ENCODE measurements at places on chromosomes 5 and 9.

GRCh38 chr9:83342006-83342405 lies 196.2 kb downstream of the FRMD3 start:
- DNase-seq = no peak

DNA sequence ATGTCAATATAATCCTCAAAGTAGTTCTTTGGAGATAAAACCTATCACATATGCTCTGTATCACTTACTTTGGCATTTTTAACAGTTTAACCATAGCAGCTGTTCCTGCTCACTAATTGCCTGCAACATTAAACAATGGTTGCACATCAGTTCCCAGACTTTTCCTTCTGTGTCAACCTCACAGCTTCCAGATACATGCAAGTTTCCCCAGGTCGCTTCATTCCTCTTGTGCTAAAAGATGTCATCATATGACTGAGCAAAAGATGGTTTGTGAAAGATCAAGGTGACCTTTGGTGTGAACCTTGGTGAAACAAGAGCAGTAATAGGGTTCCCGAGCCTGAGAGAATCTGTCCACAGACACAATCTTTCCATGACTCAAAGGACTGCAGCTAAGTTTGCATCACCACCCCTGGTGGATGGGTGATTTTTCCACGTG lies 500.4 kb upstream of the PAPPA start:
- no peak for DNase-seq

DNA sequence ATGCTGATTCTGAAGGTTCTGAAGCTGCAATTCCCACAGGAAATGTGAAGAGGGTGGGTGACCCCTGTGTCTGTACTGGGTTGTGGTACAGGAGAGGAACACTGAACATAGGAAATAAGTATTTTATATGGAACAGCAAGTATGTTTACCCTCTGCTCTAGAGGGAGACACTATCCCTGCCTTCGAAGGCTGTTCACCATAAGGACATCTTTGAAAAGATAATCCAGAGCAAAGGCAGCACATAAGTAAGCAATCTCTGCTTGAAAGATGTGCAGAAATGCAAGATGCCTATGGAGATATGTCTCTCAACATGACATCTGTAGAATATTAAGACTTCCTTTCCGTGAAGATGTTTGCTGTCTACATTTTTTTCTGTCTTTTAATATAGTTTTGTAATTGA lies 184.4 kb upstream of the EFNA5 start:
- no peak for DNase-seq

- DNase-seq = no peak
Observed at GRCh38 chr9:36991516-36992134, 42.4 kb downstream of the PAX5 start.

DNA sequence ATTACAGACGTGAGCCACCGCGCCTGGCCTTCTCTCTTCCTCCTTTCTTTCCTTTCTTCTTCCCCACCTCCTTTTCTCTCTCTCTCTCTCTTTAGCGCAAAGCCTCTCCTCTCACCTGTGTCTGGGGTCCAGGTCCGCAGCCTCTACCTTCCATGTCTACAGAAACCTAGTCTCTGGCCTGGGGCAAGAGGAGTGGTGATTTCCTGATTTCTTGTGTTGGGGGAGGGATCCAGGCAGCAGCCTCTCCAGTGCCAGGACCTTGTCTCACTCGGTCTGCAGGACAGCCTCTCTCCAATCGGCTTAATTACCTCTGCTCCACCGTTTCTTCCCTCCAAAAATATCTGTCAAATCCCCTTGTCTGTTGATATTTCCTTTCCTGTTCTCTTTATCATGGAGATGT lies 16.1 kb upstream of the FAM120A start:
- no peak for DNase-seq

DNA sequence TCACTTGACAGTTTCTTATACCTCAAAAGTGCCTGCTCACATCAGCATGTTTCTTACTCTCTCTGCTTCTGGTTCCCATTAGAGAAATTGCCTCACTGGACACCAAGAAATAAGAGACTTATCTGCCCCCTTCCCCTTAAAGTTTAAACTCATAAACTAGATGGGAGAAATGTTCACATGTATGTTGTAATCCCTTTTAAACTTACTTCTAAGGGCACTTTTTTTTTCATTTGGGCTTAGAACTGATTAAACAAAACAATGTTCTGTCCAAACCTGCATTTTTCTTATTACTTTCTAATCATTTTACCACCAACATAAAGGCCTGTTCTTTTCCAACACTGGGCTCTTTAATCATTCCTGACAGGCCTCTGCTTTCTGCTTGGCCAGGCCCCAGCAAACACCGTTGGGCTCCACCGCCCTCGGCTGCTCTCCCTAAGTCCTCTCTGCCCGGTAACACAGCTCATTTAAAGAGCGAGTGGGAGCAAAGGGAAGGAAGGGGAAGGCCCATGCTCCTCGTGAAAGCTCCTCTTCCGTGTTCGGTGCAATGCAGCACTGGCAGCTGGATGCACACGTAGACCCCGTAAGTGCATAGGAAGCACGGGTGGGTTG lies 53.4 kb downstream of the ROR2 start:
- DNase-seq = peak; percentile 54

GRCh38 chr5:115124741-115125140 lies 45.0 kb downstream of the TRIM36 start:
- DNase-seq = no peak

DNA sequence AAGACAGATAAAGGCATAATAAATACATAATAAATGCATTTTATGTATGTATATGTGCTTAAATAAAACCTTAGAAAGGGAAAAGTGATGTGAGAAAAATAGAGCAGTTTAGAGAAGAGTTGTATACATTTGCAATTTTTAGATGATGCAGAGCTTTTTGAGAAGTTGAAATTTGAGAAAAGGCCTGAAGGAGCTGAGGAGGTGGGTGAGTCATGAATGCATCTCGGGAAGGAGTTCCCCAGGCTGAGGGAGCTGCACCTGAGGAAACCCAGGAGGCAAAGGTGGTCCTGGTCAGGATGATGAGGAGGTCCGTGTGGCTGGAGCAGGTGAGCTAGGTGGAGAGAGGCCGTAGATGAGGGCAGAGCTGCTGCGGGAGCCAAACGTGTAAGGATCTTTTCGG lies 17.4 kb upstream of the CD180 start:
- DNase-seq = no peak

- no peak for DNase-seq
Observed at GRCh38 chr9:108445431-108446071, 410.2 kb downstream of the ACTL7B start.

GRCh38 chr5:127389601-127390000 lies 99.0 kb downstream of the MEGF10 start:
- peak; percentile 8 for DNase-seq

DNA sequence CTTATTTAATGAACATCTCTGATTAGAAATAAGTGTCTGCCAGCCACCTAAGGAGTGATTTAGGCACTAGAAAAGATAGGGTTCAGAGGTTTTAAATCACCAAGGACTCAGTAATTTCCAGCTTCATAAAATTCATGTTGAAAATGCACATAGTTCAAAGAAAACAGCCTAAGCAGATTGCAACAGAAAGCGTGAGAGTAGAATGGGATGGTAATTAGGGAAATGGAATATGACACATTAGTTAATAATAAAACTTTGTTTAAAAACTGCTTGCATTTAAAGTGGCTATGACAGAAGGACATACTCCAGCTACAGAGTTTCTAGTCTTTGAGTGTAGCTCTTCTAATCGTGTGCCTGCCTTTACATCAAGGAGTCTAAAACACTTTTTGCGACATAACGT lies 490.8 kb downstream of the TLE4 start:
- DNase-seq = no peak

DNA sequence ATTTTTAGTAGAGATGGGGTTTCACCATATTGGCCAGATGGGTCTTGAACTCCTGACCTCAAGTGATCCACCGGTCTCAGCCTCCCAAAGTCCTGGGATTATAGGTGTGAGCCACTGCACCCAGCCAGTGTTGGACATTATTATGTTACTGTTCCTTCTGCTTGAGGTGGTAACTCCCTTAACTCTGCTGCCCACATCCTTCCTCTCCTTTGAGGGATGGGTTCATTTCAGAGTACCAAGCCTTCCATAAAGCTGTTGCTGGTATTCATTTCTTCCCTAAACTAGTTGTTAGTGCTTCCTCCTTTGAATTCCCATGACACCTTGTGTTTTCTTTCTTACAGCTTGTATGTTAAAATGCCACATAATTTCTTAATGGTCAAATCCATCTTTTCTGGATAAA lies 54.0 kb downstream of the CTNNA1 start:
- no peak for DNase-seq

GRCh38 chr5:181120761-181121160 lies 10.2 kb downstream of the OR2V1 start:
- no peak for DNase-seq

DNA sequence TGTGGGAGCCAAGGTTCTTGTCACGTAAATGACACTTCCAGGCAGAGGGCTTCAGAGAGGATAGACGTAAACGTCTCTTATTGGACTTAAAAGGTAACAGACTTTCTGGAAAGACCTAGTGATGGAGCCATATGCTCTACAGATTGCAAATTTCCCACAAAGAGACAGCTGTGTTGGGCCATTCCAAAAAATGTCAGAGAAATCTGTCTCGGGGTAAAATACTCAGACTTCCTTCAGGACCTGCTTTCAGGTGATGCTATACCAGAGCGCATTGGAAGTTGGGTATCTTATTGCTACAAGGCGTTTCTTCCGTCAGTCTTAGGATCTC lies 29.2 kb downstream of the PROP1 start:
- DNase-seq = no peak

DNA sequence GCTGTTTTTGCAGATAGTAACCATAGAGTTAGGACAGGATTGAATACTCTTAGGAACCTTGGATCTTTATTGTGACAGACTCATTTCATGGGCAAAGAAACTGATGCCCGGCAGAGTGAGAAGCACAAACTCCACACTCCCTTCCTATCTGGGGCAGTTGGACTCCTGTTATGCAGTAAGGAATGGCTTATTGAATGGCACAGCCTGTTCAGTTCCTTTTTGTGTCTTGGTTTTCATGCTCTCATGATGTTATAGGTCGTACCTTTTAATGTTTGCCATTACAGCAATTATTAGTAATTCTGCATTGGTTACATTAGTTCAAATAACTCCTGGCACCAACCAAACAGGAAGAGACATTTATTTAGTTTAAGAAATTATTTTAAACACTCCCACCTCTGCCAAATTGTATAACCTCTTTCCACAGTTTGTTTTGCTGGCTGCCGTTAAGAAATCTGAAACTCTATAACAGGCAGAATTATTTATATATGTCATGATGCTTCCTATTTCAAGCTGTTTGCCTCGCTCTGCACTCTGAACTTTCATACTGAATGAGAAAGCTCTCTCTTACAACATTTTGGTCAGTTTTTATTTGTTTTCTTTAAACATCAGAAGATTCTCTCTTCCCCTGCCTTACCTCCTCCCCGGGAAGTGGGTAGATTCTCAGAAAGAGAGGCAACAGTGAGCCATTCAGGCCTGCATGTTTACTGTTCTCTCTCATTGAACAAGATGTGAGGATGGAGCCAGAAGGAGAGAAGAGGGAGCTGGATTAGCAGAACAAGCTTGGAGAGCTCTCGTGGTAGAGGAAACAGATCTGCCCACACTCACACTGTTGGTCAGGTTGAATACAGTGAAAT lies 144.4 kb downstream of the ARHGEF28 start:
- DNase-seq = no peak

- peak; percentile 61 for DNase-seq
Observed at GRCh38 chr5:35869685-35870277, 13.1 kb downstream of the IL7R start.

- DNase-seq = peak; percentile 55
Observed at GRCh38 chr5:132258102-132259068, 889 bp downstream of the PDLIM4 start.

DNA sequence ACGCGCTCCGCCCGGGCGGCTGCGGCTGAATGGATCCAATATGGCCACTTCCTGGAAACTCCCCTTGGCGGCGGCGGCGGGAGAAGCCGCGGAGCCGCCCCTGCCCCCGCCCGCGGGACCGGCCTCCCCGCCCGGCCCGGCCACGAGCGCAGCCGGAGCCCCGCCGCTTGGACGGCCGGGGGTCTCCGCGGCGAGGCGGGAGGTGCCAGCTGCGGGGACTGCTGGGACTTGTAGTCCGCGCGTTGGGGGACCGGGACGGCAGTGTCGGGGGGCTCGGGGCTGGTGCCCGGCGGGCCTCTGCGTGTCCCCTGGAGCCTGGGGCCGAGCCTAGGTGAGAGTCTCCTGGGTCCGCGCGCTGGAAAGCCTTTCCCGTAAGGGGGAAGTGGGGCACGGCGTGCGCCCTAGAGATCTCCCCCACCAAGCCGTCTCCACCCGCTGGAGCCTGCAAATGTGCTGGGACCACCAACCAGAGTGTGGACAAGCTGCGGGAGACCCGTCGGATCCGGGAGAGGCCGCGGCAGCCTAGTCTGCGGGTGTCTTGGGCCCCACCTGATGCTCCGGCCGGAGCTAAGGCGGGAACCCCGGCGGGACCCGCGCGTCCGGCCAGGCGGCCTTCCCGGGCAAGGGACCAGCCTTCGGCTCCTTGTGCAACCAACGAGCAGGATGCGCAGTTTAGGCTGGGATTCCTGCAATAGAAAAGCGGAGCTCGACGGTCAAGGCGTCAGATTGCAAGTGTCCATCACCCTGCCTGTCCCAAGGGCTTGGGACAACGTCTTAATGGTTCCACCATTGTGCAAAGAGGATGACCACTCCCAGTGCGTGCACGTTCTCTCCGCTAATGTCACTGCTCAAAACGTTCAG lies at the start of gene SEPTIN8:
Gene SEPTIN8, minus strand, starts transcription at position 31 of the 861 bp plus-strand sequence. CDS start 102 bp downstream, outside the sequence.
- peak; percentile 43 for DNase-seq

DNA sequence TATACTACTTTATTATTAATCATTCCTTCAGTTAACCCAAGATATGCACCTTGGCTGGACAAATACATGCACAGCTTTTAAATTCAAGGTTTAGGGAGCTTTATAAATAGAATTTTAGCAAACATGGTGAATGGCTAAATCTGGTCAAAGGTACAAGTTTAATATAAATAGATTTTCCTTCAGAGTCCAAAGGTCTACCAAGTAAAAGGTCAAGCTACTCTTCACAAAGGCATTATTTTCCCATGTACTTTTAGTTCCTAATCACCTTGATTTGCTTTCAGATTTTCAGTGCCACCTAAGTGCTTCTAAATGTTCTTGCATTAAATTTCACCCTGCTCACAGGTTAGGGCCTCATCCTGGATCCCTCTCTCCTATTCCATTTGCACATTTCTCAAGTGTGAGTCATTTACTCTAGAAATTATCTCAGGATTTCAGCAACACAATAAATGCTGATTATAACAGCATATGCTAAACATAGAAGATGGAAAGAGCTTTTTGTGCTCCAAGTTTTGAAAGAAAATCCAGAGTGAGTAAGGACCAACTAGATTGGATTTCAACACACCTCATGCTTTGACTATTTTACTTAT lies 459.4 kb upstream of the ITGA1 start:
- DNase-seq = no peak

DNA sequence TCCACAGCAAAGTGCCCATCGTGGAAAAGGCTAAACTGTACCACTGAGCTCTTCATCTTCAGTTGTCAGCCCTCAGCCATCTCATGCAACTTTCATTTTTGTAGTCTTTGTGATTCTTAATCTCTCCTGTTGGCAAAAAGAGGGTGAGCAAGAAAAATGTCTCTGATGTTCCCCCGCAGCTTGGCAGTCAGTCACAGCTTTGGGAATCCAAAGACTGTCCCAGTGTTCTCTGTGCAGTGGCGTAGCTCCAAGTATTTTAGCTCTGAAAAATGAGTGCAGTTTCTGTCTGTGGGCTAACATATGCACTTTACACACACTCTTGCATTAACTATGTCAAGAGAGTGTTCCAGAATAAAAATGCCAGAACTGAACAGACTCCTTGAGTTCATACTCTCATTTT lies 372.2 kb downstream of the TMEM232 start:
- no peak for DNase-seq

GRCh38 chr5:72126796-72127195 lies 19.5 kb downstream of the MAP1B start:
- DNase-seq = no peak

GRCh38 chr5:119515192-119515591 lies 62.9 kb downstream of the HSD17B4 start:
- no peak for DNase-seq

All from inflammatory macrophage treated with lipopolysaccharide for 1 hour (primary cell).